ENCODE measurements at places on chromosomes 16 and 17. TPM values are rescaled to one million over a fixed set of nuclear protein-coding genes. Genes with fewer than 3 reads are reported as not detected.

The KRTAP4-9 gene
- not detected for total RNA-seq

DNA sequence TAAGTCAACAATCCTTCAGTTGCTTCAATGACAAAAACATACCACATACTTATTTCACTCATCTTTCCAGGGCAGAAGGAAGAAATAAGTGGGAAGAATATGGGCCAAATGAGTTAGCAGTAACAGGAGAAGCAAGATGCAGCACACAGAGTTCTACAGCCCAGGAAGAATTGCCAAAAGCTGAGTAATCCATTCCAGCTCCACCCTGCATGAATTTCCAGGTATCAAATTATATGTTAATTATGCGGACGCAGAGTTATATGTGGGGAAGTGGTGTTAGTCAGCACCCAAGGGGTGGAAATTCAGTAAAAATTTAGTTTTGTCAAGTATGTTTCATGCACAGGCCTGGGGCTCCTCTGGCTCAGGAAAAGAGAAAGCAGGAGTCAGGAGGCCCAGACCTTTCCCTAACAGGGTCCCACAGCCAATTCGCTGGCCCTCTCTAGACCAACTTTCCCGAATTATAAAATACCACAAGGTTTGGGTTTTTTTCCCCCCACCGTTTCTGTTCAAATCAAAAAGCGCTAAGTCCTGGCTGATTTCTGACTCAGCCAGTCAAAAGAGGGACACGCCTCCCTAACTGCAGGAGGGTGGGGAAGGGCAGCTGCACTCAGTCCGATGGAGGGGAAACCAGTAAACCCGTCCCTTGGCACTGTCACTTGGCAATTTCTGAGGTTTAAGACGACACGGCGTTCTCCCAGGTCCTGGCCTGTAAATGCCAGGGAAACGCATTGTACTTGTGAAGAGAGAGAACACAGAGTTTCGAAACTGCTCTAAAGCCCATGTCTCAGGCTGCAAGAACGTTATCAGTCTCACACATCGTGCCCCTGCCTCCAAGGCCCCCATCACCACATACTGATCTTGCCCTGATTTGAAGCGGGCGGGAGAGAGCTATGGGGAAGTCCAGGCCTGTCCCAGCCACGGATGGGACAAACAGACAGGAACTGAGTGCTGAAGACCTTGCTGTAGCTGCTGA is 58.1 kb downstream of the ZFHX3 start:
- H3K4me3 ChIP-seq, result no peak overlapping the region
- H3K4me1 ChIP-seq, result peaks cover 82% of the 10 kb centered on the region
- no peak for DNase-seq

The STAT5A gene
- total RNA-seq, result 0.74 TPM

DNA sequence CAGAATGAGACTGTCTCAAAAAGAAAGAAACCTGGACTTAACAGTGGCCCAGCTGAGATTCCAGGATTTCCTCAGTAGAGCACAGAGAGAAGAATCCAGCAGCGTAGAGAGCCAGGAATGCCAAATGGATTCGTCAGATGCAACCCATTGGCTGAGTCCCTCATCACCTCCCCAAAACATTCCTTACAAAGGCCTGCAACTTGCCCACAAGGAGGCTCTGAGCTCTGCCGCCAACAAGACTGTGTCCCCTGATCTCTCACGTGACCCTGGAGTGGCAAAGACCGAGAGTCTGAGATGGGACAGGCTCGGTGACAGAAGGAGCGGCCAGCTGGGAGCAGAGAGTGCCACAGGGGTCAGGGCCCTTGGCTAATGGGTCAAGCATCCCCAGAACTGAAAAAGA is 6.9 kb upstream of the CHMP6 start:
- no peaks in the 10 kb centered on the region for H3K36me3 ChIP-seq
- no peak overlapping the region for H3K27ac ChIP-seq
- peaks cover 41% of the 10 kb centered on the region for H3K27me3 ChIP-seq
- H3K4me1 ChIP-seq, result peaks cover 2% of the 10 kb centered on the region
- no peak for DNase-seq
- no peak overlapping the region for H3K4me3 ChIP-seq

GRCh38 chr17:68961214-68961882 is 6.2 kb upstream of the ABCA8 start:
- no peaks in the 10 kb centered on the region for H3K36me3 ChIP-seq
- no peak for DNase-seq
- no peaks in the 10 kb centered on the region for H3K27me3 ChIP-seq
- no peak overlapping the region for H3K27ac ChIP-seq
